HS-27A (cell line): ENCODE measurements at places on chromosomes 3 and 15.

DNA sequence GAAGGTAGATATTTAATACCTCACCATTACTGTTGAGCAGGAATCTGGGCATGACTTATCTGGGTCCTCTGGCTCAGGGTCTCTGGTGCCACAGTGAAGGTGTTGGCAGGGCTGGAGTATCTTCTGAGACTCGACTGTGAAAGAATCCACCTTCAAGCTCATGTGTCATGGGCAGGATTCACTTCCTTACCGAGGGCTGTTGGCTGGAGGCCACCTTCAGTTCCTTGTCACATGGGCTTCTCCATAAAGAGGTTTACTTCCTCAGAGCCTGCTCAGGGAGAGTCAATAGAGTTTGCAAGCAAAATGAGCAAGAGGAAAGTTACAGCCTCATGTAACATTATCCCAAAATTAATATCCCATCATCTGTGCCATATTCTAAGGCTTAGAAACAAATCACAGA, 459.5 kb downstream of the NR2F2 start:
- DNase-seq, result no peak

DNA sequence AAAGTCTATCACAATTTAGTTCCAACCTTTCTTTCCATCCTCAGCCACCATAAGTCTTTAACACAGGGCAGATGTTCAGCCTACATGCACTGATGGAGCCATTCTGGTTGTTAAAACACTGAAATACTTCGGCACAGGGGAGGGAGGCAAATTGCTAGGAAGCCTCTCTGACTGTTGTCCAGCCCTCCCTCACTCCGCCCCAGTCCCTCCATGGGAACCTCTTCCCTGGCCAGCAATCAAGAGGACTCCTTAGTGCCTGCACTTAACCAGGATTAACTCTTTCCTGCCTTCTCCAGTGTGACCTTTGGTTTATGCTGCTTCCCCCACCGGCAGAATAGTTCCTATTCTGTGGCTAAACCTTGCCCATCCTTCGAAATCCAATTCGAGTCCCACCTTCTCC, 47.0 kb upstream of the USP3 start:
- DNase-seq, result no peak

GRCh38 chr3:45151100-45151499, 4.9 kb upstream of the CDCP1 start:
- no peak for DNase-seq

DNA sequence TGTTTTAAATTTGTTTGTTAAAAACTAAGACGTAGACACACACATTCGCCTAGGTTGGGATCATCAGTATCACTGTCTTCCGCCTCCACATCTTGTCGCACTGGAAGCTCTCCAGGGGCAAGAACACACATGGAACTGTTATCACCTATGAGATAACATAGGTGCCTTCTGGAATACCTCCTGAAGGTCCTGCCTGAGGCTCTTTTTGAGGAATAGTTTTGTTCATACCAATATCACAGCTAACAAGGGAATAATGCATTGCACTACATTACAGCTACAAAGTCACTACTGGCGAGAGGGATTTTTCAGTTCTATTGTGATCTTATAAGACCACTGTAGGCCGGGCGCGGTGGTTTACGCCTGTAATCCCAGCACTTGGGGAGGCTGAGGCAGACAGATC, 29.9 kb downstream of the ZWILCH start:
- no peak for DNase-seq

- no peak for DNase-seq
Observed at GRCh38 chr3:100609963-100610362, 562 bp downstream of the ADGRG7 start.

GRCh38 chr15:63599401-63600000, 2.3 kb downstream of the FBXL22 start:
- no peak for DNase-seq

GRCh38 chr3:113927556-113927955, 20.3 kb upstream of the ZDHHC23 start:
- no peak for DNase-seq
